Activated CD4-positive, alpha-beta memory T cell treated with anti-CD3 and anti-CD28 coated beads for 36 hours (primary cell): ENCODE measurements at places on chromosomes 7 and 10. TPM values are rescaled to one million over a fixed set of nuclear protein-coding genes. Genes with fewer than 3 reads are reported as not detected.

DNA sequence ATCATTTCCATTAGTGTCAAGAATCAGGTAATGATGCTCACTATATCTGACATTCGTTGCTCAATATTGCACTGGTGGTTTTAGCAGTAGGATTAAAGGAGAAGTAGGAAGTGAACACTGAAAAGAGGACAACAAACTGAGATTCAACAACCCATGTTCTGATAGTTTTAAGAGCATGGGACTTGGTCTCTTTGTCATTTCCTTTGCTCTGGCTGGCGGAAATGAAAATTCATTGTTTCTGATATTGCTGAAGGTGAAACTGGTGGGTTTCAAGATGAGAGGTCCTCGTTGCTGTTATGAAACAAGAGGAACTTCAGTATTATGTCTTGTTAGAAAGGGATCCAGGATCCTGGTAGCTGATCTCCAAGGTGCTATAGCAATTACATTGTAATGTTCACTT lies 129.0 kb downstream of the DNAH11 start:
- peaks cover 2% of the 10 kb centered on the region for H3K4me1 ChIP-seq
- DNase-seq = peak; percentile 13
- H3K27me3 ChIP-seq = no peaks in the 10 kb centered on the region
- H3K27ac ChIP-seq = no peak overlapping the region

- H3K36me3 ChIP-seq = no peaks in the 10 kb centered on the region
- H3K4me1 ChIP-seq = no peaks in the 10 kb centered on the region
- H3K4me3 ChIP-seq = no peak overlapping the region
- H3K27ac ChIP-seq = no peak overlapping the region
- no peaks in the 10 kb centered on the region for H3K27me3 ChIP-seq
These were observed 22.5 kb upstream of the UBE2H start for GRCh38 chr7:129975309-129975708.

DNA sequence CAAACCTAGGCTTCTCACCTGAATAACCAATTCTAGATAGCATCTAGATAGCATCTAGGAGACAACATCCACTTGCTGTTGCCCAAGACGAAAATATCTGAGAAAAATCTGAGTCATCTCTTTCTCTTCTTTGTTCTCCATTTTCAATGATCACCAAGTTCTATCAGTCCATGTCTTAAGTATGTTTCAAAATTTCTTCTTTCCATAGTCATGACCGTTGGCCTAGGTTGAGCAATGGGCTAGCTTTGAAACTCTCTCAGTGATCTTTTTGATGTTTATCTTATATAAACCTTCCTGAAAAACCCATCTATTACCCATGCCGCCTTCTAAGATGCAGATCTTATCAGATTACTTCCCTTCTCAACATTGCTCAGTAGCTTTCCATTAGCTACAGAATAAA lies 23.4 kb upstream of the CASD1 start:
- H3K27me3 ChIP-seq = peaks cover 33% of the 10 kb centered on the region
- no peak for DNase-seq
- peaks cover 3% of the 10 kb centered on the region for H3K36me3 ChIP-seq
- H3K4me1 ChIP-seq = no peaks in the 10 kb centered on the region

GRCh38 chr7:70212281-70212680 lies 614.0 kb downstream of the AUTS2 start:
- H3K4me1 ChIP-seq = no peaks in the 10 kb centered on the region
- H3K27me3 ChIP-seq = no peaks in the 10 kb centered on the region
- DNase-seq = no peak
- H3K4me3 ChIP-seq = no peak overlapping the region
- H3K27ac ChIP-seq = no peak overlapping the region

- DNase-seq = no peak
- H3K4me3 ChIP-seq = peak overlapping the region; percentile 65
- peaks cover 87% of the 10 kb centered on the region for H3K4me1 ChIP-seq
- H3K27me3 ChIP-seq = no peaks in the 10 kb centered on the region
- no peaks in the 10 kb centered on the region for H3K36me3 ChIP-seq
These were observed 61.8 kb downstream of the ADD3 start for GRCh38 chr10:110069502-110069982.

GRCh38 chr10:52486840-52487611 lies 172.9 kb downstream of the DKK1 start:
- H3K27ac ChIP-seq = no peak overlapping the region
- no peaks in the 10 kb centered on the region for H3K4me1 ChIP-seq
- no peak overlapping the region for H3K4me3 ChIP-seq
- H3K36me3 ChIP-seq = no peaks in the 10 kb centered on the region

- no peak for DNase-seq
- H3K36me3 ChIP-seq = no peaks in the 10 kb centered on the region
- no peaks in the 10 kb centered on the region for H3K27me3 ChIP-seq
- H3K4me1 ChIP-seq = peaks cover 14% of the 10 kb centered on the region
- H3K4me3 ChIP-seq = no peak overlapping the region
- H3K27ac ChIP-seq = no peak overlapping the region
These were observed 122.5 kb upstream of the KLF6 start for GRCh38 chr10:3907514-3907913.

GRCh38 chr10:74888962-74889661 lies 62.7 kb downstream of the KAT6B start:
- H3K4me1 ChIP-seq = peaks cover 11% of the 10 kb centered on the region
- no peak overlapping the region for H3K4me3 ChIP-seq
- DNase-seq = no peak
- H3K27ac ChIP-seq = no peak overlapping the region
- no peaks in the 10 kb centered on the region for H3K27me3 ChIP-seq

DNA sequence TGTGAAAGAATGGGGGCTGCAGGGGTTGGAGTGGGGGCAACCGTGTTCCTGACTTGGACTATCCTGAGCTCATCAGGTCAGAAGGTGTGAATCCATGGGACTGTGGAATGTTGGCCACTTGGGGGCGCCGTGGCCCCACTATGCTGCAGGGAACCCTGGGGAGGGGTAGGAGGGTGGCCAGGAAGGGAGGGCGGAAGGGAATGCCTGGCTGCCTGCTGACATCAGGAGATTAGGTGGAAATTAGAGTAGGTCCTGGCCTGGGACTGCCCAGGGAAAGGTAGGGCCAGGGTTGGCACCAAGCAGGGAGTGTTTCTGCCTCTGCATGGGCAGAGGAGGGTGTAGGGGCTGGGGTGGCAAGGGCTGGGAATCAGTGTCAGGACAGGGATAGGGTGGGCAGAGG lies 65.8 kb upstream of the PRSS58 start:
- peak overlapping the region; percentile 43 for H3K27ac ChIP-seq
- peaks cover 33% of the 10 kb centered on the region for H3K4me1 ChIP-seq
- no peaks in the 10 kb centered on the region for H3K36me3 ChIP-seq
- peaks cover 6% of the 10 kb centered on the region for H3K27me3 ChIP-seq
- peak; percentile 75 for DNase-seq
- H3K4me3 ChIP-seq = peak overlapping the region; percentile 35

DNA sequence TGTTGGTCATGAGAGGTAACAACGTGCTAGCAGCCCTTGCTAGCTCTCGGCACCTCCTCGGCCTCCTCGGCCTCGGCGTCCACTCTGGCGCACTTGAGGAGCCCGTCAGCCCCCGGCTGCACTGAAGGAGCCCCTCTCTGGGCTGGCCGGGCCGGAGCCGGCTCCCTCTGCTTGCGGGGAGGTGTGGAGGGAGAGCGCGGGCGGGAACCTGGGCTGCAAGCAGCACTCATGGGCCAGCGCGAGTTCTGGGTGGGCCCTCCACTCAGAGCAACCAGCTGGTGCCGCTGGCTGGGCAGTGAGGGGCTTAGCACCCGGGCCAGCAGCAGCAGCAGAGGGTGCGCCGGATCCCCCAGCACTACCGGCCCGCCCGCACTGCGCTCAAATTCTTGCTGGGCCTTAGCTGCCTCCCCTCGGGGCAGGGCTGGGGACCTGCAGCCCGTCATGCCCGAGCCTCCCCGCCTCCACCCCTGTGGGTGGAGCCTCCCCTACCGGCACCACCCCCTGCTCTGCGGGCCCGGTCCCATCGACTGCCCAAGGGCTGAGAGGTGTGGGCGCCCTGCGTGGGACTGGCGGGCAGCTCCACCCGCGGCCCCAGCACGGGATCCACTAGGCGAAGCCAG lies 96.1 kb downstream of the PAXIP1 start:
- H3K36me3 ChIP-seq = no peaks in the 10 kb centered on the region
- H3K4me1 ChIP-seq = no peaks in the 10 kb centered on the region
- H3K4me3 ChIP-seq = no peak overlapping the region
- no peak for DNase-seq
- peaks cover 17% of the 10 kb centered on the region for H3K27me3 ChIP-seq

GRCh38 chr10:109852475-109853037 lies 70.8 kb downstream of the XPNPEP1 start:
- no peaks in the 10 kb centered on the region for H3K36me3 ChIP-seq
- no peak overlapping the region for H3K27ac ChIP-seq
- no peak overlapping the region for H3K4me3 ChIP-seq
- no peaks in the 10 kb centered on the region for H3K27me3 ChIP-seq

- no peaks in the 10 kb centered on the region for H3K27me3 ChIP-seq
- H3K27ac ChIP-seq = peak overlapping the region; percentile 82
- peaks cover 42% of the 10 kb centered on the region for H3K4me1 ChIP-seq
- H3K4me3 ChIP-seq = peak overlapping the region; percentile 75
- no peak for DNase-seq
- no peaks in the 10 kb centered on the region for H3K36me3 ChIP-seq
These were observed 15.4 kb downstream of the MXI1 start for GRCh38 chr10:110222641-110223297.

DNA sequence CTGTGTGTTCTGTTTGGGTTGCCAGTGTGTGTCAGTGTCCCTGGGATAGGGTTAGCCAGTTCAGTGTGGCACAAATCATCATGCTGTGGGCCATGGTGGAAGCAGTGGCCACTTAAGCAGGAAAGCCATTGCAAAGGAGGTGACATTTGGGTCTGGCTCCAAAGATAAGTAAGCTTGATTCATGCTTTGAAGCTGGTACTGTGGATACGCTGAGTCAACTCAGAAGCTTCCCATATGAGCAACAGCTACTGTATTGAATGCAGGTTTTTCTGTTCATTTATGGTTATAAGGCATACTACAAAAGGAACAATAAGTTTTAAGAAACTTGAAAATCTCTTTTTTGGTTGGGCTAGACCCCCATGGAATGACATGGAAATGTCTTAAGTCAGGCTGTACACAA lies 143.1 kb downstream of the BMPER start:
- no peak for DNase-seq
- no peaks in the 10 kb centered on the region for H3K27me3 ChIP-seq
- no peaks in the 10 kb centered on the region for H3K36me3 ChIP-seq
- no peak overlapping the region for H3K4me3 ChIP-seq
- no peaks in the 10 kb centered on the region for H3K4me1 ChIP-seq

DNA sequence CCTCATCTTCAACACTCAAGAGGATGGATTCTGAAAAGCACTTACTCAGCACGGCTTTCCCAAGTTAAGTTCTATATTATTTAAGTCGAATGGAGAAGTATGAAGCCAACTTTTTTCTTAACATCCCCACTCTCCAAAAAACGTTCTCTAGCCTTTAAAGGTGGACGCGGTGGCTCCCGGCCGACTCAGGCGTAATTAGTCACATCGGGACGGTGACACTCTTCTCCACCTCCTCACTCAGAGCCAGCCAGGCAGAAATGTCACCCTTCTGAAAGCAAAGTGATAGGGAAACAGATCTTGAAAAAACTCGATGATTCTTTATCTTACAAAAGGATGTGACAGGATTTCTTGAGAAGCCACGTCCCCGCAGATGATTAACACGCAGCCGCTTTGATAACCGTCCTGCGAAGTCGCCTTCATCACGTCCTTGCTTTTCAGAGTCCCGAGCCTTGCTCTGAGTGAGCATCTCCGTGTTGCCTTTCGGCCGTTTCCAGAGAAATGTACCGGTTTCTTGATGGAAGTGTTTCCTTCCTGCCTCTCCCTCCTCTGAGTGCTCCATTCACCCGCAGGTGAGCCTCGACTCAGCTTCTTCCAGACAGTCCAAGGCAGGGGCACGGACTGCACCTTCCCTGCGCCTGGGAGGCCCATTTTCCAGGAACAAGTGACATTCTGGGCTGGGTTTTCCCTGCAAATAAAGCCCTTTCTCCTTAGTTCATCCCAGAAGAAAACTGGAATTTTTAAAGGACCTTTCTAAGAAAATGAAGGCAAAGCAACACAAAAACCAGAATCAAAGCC lies 314.8 kb downstream of the DNAJB6 start:
- H3K27ac ChIP-seq = no peak overlapping the region
- no peak overlapping the region for H3K4me3 ChIP-seq
- H3K4me1 ChIP-seq = no peaks in the 10 kb centered on the region
- H3K27me3 ChIP-seq = no peaks in the 10 kb centered on the region

- H3K4me1 ChIP-seq = no peaks in the 10 kb centered on the region
- H3K4me3 ChIP-seq = no peak overlapping the region
- H3K36me3 ChIP-seq = no peaks in the 10 kb centered on the region
These were observed 58.3 kb downstream of the CFAP46 start for GRCh38 chr10:132884041-132884440.

DNA sequence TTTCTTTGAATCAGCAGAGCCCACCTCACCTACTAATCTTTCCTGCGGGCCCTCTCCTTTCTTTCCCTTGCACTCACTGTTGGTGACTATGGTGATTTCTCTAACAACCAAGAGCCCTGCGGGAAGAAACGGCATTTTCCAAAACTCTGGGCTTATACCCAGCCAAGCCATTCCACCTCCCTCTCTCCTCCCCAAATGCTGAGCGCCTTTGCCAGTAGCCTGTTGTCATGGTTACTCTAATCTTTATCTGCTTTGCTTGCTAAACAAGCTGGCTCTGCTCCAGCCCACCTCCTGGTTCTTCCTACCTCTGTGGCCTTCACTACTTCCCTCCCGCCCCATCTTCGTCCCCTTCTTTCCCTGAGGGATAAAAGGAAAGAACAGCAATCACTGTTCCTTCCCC lies 86.7 kb downstream of the DGKI start:
- no peak overlapping the region for H3K27ac ChIP-seq
- H3K27me3 ChIP-seq = peaks cover 5% of the 10 kb centered on the region
- DNase-seq = no peak
- no peaks in the 10 kb centered on the region for H3K36me3 ChIP-seq

DNA sequence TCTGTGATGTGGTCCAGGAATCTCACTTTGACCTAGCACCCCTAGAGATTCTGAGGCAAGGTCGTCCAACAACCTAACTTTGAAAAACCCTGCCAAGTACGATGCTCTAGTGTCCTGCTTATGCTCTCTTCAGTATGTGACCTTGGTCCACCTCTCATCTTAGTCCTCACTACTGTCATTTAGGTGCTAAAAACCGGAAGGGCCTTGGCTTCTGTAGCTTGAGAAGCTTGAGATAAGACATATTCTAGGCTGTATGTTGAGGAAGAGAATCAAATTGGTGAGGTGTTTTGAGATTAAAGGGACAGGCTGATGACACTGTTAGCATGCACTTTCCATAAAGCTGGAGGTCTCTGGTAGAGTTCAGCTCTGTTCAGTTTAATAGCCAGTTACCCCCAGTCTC lies 57.0 kb upstream of the MTPN start:
- H3K4me1 ChIP-seq = peaks cover 56% of the 10 kb centered on the region

GRCh38 chr10:21519397-21519933 lies 6.0 kb downstream of the SKIDA1 start:
- peaks cover 34% of the 10 kb centered on the region for H3K4me1 ChIP-seq
- peaks cover 56% of the 10 kb centered on the region for H3K27me3 ChIP-seq
- DNase-seq = no peak
- H3K4me3 ChIP-seq = peak overlapping the region; percentile 84
- H3K27ac ChIP-seq = no peak overlapping the region
- no peaks in the 10 kb centered on the region for H3K36me3 ChIP-seq

FAS gene
- total RNA-seq = 63.5 TPM

EPC1 gene
- total RNA-seq = 27.1 TPM

LIPK gene
- total RNA-seq = not detected

NCF1 gene
- total RNA-seq = 0.62 TPM

TAS2R40 gene
- total RNA-seq = not detected

PDE6C gene
- not detected for total RNA-seq
